ENCODE measurements at places on chromosomes 4 and X.

DNA sequence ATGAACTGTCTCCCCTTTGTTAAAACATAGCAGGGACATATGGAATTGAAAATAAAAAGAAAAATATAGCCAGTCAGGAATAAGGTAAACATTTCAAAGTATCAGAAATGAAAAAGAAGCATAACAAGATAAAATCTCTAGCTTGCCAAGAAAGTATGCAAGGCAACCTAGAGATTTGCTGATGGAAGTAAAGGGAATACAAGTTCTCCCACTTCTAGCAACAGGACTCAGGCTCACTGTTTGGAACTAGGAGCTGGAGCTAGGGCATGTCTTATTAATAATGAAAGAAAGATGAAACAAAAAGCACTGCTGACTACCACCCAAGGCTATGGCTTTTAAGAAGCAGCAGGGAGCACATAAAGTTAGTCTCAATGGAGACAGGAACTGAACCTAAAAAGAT is 18.2 kb downstream of the ANKRD50 start:
- DNase-seq, result no peak

- no peak for DNase-seq
Measured at GRCh38 chr4:25844961-25845712, 17.7 kb downstream of the SEL1L3 start.

- DNase-seq, result no peak
Measured at GRCh38 chr4:76558396-76559235, 123.6 kb downstream of the SHROOM3 start.

DNA sequence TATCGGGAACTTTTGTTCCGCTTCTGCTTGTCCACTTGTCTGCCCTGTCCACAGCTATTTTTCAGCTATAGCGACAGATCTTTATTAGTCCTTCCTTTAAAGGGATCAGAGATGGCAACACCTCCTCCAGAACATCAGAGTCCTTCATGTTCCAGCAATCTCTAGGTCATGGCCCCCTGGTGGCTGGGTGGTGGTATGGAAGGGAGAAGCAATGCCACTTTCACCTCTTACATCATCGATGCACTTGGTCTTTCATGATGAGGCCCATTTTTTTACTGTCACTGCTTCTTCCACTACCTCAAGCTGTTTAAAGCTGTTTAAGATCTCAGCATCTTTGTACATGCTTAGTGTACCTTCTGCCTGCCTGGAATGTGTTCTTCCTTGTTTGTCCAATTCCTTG is 106.7 kb downstream of the ARHGAP6 start:
- no peak for DNase-seq

GRCh38 chr4:150679765-150680343 is 97.9 kb downstream of the MAB21L2 start:
- DNase-seq, result no peak

- DNase-seq, result peak; percentile 24
Measured at GRCh38 chrX:8235026-8235425, 64.0 kb upstream of the VCX2 start.

DNA sequence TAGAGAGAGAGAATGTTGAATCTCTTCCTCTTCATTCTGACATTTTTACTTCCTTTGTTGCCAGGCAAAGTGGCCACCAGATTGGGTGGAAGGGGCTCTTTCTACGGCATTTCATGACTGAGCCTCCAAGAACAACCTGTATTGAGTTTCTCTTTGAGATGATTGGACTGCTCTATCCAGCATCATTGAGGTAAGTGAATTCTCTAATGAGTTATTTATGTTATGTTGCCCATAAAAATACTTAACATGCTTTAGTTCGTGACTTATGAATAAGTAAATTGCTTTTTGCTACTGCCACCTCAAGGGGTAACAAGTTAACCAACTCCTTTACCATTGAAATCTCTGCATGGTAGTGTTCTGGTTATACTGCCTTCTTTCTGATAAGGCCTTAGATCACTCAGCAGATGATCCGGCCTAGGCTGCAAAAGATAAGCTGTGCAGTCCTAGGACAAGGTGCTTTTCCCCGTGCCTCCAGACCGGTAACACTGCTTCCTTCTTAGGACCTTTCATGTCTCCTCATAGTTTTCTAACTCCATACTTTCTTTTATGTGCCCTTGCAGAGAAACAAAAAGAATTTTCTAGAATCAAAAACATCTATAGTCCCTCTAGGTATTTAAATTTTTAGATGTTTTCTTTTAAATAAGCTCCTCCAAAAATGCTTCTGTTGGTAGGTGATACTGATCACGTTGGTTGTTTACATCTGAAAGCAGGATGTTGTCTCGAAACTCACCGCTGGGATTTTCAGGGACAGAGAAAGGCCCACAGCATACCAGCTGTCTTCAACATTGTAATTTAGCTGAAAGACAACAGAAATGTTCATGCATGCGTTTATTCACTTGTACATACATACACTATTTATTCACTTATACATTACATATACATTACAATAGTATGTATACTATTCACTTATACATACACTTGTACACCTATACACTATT is 157.1 kb upstream of the RBPJ start:
- DNase-seq, result no peak

- no peak for DNase-seq
Measured at GRCh38 chrX:22360129-22360528, 87.4 kb downstream of the CBLL2 start.

DNA sequence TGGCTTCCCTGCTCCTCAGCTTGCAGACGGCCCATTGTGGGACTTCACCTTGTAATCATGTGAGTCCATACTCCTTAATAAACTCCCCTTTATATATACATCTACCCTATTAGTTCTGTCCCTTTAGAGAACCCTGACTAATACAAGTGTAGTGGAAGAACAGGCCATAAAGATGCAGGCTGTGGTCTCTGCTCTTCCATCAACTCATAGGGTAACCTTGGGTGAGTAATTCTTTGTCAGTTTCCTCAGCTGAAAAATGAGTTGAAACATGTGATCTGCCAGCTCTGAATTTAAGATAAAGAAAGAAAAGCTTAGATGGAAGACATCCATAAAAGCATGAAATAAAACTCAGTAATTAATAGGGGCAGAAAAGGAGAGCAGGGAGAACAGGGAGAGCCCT is 103.6 kb downstream of the ENOX2 start:
- DNase-seq, result peak; percentile 4

GRCh38 chr4:8762951-8763735 is 108.5 kb downstream of the HMX1 start:
- no peak for DNase-seq

DNA sequence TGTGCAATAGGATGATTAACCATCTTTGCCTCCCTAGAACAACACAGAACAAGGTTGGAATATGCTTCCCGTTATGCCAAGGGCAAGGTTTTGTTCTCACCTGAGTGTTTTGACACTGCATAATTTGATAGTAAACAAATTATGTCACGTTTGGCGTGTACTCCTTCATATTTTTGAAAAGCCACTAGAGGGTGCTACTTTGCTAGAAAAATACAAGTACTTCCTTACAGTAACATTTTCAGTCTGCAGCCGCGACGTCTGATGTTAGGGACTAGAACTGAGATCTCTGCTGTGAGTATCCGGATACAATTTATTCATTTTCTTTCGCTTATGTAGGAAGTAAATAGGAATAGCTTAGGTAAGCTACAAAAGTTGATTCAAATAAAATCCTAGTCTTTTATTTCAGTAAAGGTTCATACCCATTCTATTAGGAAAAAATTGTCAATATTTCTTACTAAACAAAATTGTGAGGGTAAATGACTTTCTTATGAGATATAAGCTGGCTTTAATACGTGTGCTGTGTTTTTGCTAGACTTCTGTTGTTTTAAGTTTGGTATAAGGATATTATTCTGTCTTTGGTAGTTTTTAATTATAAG is 181.1 kb upstream of the WDFY3 start:
- DNase-seq, result peak; percentile 48

GRCh38 chrX:7889135-7889534 is 38.1 kb downstream of the PNPLA4 start:
- no peak for DNase-seq

DNA sequence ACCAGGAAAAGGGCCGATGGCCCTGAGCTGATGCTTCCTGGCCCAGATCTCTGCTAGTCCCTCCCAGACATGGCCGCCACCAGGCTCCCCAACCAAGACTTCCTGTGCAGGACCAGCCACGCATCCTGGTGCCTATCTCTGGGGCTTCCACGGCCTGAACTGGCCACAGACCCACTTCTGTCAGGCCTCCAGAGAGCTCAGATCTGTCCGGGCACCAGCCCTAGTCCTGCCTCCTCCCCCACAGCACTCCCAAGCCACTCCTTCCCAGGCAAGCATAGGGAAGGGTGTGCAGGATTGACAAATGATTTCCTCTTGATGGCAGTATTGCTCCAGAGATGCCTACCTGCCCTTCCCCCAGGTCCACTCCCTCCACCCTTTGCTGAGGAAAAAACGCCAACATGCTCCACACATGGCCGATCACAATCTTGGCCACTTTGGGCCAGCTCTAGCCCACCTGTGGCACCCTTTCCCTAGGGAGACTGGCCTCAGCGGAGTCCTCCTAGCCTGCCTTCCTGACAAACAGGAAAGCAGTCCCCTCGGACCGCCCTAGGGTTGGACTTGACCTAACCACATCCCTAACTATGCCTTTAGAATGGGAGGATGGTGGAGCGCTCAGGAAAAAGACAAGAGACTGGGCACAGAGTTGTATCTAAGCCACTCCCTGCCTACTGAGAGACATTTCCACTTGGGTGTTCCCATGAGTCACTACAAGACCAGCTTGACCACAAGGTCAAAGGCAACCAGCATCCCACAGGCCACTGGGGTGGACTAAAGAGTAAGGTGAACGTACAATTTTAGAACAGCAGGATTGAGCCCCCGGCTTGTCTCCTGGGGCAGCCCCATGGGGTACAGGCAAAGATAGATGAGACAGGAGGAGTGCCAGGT is 277.5 kb upstream of the AGTR2 start:
- DNase-seq, result no peak

GRCh38 chr4:2303121-2303685 is 41.3 kb upstream of the MXD4 start:
- DNase-seq, result no peak

GRCh38 chrX:110042496-110042895 is 39.6 kb downstream of the TMEM164 start:
- peak; percentile 17 for DNase-seq

DNA sequence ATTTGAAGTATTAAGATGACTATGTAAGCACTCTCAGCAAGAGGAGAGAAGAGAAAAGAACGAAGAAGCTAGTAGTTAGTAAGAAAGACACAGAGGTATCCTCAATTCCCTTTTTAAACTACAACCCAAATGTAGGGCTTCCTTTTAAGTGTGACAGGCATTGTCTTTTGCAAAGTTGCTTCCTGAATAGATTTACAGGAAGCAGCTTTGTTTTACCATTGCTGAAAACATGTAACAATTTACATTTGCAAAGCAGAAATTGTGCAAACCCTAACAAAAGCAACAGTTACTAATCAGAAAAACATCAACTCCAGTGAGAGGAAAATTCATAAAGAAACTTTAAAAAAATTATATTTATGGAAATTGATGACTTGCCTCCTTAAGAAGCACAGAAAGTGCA is 96.4 kb downstream of the FAM13A start:
- DNase-seq, result no peak

DNA sequence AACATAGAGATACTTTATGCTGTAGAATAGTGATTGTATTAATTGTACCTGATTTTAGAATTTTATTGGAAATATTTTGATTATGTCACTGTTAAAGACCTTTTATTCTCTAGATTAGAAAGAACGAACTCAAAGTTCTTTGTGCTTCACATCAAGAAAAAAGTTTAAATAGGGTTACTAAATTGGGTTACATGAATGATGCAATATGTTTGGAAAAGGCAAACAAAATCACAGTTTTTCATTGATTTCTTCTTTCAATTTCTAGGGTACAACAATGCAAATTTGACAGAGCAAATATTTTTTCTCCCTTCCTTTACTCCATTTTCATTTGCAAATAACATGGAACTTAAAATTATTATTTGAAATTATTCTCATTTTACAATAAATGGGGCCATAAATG is 24.0 kb upstream of the ANKRD50 start:
- no peak for DNase-seq

DNA sequence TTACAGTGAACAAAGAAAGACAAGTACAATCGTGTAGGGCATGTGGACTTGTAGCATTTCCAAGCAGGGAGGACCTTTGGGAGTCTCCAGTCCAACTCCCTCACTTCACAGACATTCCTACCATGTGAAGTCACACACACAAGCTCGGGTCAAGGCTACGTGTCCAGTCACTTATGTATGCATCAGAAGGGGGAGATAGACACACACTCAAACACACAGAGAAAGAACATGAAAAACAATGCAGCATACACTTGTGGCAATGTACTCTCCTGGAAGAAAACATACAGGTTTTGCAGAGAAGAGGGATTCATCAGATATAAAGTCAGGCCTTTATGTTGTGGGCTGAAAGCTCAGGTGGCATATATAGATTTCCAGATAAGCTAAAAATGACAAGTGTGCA is 136.1 kb upstream of the MID1 start:
- peak; percentile 81 for DNase-seq

- DNase-seq, result no peak
Measured at GRCh38 chr4:121191361-121191760, 27.2 kb upstream of the TNIP3 start.

- no peak for DNase-seq
Measured at GRCh38 chr4:151887031-151887815, 126.4 kb upstream of the GATB start.

GRCh38 chr4:75675004-75675531 is 1.9 kb upstream of the G3BP2 start:
- no peak for DNase-seq

DNA sequence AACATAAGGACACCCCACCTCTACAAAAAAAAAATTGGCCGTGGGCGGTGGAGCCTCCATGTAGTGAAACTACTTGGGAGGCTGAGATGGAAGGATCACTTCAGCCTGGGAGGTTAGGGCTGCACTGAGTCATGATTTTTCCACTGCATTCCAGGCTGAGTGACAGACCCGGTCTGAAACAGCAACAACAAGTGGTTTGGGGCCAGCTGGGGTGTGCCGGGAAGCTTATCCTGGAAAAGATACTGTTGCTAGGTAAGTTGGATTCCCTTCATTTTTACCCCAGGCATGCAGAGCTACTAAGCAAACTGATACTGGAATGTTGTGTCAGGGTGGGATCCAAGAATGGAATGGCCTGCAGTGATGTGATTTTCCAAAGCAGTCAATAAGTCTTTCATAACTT is 57.0 kb downstream of the XAGE2 start:
- DNase-seq, result no peak

- DNase-seq, result no peak
Measured at GRCh38 chr4:76782837-76783236, 115.1 kb downstream of the SOWAHB start.

GRCh38 chr4:139295206-139295941 is 5.9 kb upstream of the NAA15 start:
- peak; percentile 74 for DNase-seq

GRCh38 chr4:128386761-128387599 is 99.4 kb upstream of the PGRMC2 start:
- peak; percentile 88 for DNase-seq
